ENCODE measurements at places on chromosomes 6 and 20. TPM values are rescaled to one million over a fixed set of nuclear protein-coding genes. Genes with fewer than 3 reads are reported as not detected.

DNA sequence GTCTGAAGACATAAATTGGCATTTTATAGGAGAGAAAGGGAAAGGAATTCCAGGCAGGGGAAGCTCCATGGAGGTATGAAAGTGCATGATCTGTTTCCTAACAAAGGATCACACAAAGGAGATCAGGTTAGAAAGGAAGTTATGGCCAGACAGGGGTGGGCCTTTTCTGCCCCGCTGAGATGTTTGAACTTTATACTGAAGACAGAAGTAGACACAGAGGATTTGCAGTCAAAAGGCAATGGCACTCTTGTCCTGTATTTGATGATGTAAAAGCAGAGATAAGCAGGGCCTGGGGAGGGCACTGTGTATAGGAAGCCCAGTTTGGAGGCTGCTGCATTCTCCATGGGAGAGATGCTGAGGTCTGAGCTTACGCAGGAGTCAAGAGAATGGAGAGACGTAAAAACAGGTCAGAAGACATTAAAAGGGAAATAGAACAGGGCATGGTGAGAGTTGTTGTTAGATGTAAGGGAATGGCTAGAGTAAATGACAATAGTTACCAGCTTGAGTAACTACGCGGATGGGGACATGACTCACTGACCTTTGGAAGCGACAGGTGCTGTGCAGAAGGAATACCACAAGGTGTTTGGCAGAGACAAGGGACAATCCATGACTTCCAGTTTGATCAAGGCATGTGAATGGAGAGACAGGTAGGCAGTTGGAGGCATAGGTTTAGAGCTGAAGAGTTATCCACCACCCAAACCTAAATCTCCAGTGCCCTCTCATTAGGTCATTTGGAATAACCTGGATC is 190.6 kb upstream of the SASH1 start:
- no peak for DNase-seq

DNA sequence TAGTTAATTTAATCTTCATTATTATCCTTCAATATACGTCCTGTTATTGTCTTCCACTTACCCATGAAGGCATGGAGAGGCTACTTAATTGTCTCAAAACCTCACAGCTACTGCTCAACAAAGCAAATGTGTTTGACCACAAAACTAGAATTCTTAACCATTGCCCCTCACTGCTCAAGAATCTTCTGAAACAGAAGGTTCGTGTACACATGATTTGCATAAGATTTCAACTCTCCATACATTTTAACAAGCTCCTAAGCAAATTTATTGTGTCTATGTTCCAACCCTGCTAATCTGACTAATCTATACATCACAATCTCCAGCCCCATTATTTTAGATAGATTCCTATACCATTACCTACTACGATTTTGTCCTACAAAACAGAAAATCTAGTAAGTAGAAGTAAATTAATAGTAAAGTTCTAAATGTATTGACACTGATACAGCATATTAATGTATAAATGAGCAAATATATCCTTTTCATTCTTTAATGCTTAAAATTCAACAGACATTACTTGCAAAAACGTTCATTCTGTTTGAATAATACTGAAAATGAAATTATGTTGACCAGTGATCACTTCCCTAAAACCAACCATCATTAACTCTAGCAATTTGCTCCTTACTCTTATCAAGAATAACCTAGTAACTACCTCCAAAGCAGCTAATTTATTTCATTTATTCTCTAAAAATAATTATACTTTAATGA is 89.7 kb upstream of the RNF217 start:
- no peak for DNase-seq

GRCh38 chr20:45972500-45973183 is 639 bp upstream of the ZNF335 start:
- no peak for DNase-seq

- DNase-seq = no peak
Measured at GRCh38 chr6:150230832-150231524, 88.1 kb downstream of the PPP1R14C start.

DNA sequence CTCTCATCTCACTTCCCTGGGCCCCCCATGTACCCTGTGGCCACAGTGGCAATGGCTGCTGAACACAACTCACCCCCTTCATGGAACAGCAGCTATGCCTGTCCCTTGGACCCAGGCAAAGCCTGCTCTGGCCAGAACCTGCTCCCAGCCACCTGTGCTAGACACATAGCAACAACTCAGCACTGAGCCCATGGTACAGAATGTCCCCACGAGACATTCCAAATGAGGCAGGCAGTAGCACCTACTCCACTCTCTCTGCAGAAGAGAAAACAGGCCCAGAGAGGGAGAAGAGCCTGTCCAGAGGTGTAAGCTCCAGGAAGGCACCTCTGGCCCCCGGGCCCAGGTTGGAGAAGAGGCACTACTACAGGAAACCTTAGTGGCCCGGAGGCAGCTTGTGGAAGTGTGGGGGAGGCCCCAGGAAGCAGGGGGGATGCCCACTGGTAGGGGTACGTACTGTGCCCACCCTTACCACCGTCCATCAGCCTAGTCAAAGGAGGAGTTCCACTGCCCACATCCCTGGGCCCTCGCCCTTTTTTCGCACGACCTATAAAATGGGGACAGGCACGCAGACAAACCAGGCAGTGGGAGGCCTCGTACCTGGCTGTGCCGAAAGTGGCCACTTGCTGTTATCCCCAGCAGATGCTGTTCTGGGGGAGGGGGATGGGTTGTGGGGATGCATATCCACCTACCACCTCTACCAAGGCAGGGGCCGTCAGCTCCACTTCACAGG is 97.2 kb downstream of the ASXL1 start:
- no peak for DNase-seq

- DNase-seq = no peak
Measured at GRCh38 chr6:901696-902460, 208.9 kb upstream of the EXOC2 start.

DNA sequence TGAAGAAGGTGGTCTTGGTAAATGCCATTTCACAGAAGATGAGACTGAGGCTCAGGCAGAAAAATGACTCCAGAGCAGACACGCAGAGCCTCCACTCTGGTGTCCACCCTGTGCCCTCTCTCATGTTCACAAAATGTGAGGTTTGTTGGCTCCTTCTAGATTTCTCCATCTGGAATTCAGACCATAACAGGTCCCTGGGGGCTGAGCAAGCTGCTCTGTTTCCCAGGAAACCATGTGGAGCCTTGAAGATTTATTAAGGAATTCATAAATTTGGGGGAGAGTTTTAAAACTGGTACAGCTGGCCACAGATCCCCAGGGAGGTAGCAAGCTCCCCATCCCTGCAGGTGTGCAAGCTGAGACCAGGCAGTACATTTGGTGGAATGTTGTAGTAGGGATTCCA is 38.8 kb upstream of the SIRPA start:
- no peak for DNase-seq

GRCh38 chr6:49339096-49339495 is 124.0 kb downstream of the MMUT start:
- no peak for DNase-seq

- no peak for DNase-seq
Measured at GRCh38 chr6:89454300-89454699, 21.3 kb downstream of the ANKRD6 start.

- DNase-seq = no peak
Measured at GRCh38 chr6:113697632-113698410, 159.3 kb upstream of the MARCKS start.

GRCh38 chr20:8388141-8388540 is 256.1 kb downstream of the PLCB1 start:
- DNase-seq = no peak

GRCh38 chr6:100296810-100297544 is 167.7 kb downstream of the SIM1 start:
- DNase-seq = no peak

- DNase-seq = no peak
Measured at GRCh38 chr6:1143655-1144054, 168.2 kb upstream of the FOXQ1 start.

GRCh38 chr6:108755257-108756240 is 92.7 kb upstream of the ARMC2 start:
- DNase-seq = no peak

DNA sequence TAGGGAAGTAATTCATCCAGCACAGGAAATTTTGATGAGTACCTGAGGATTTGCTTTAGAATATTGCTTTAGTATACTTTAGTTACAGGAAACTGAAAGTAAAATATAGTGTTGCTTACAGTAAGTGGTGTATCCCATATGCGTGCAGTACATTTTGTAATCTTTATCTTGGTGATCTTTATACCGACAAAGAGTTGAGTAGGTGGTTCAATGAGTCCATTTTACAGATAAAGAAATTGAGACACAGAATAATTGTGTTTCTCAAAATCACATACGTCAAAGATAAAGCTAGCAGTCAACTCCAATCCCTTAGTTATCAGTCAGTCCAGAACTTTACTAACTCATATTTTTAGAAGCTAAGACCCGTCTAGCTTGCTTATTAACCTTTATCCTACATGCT is 65.8 kb upstream of the E2F3 start:
- no peak for DNase-seq

DNA sequence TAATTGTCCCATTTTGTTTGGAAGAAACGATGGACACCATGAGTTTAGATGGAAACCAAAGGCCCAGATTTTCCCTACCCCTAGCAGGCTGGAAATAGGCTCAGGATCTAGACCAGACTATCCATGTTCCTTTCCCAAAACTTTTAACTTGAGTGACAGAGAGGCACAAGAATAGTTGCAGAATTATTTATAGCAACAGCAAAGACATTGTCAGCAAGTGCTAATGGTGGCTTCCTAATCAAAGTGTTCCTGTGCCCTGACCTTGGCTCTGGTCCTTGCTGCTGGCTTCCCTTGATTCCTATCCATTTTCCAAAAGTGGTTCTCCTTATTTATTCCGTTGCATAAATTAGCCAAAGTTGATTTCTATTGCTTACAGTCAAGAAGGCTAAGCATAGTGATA is 103.1 kb downstream of the RNGTT start:
- no peak for DNase-seq

DNA sequence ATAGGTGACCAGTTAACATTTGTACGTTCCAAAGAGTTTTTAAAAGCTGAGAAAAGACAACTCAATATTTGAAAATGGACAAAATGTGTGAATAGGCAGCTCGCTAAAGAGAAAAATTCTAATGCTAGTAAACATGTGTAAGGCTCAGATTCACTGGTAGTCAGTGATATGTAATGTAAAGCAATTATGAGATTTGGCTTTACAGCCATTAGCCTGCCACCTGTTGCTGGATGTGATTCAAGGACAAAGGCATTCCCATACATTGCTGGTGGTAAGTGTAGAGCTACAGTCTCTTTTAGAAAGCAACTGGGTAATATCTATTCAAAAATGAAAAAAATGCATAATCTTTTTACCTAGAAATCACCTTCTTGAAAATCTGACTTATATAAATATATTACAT is 114.3 kb downstream of the COL19A1 start:
- DNase-seq = no peak

DNA sequence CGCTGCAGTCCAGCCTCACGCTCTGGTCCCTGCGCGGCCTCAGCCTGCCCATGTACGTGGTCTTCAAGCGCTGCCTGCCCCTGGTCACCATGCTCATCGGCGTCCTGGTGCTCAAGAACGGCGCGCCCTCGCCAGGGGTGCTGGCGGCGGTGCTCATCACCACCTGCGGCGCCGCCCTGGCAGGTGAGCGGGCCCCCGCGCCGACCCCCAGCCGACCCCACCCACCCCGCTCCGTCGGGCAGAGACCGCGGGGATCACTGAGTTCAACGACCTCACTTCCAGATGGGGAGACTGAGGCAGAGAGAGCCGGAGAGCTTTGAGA is 545 bp downstream of the SLC35D3 start:
- DNase-seq = no peak

DNA sequence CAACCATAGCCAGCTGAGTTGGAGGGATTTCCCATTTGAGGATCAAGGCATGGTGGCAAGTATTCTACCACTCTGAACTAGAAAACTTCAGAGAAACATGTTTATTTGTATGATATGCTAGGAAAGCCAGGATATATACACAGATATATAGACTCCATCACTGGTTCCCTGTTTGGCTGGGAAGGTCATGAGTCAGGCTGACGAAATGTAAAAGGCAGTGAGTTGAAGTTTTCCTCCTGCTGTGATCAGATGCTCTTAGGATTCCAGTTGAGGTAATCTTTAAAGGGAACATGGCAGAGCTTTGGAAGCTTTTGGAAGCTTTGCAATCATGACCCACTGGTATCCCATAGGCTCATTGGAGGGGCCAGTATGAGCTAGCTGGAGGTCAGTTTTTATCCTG is 1369.1 kb downstream of the EPHA7 start:
- no peak for DNase-seq

GRCh38 chr20:61570646-61571195 is 318.7 kb downstream of the CDH4 start:
- DNase-seq = no peak

GRCh38 chr6:41655176-41655575 is 16.9 kb downstream of the MDFI start:
- no peak for DNase-seq

DNA sequence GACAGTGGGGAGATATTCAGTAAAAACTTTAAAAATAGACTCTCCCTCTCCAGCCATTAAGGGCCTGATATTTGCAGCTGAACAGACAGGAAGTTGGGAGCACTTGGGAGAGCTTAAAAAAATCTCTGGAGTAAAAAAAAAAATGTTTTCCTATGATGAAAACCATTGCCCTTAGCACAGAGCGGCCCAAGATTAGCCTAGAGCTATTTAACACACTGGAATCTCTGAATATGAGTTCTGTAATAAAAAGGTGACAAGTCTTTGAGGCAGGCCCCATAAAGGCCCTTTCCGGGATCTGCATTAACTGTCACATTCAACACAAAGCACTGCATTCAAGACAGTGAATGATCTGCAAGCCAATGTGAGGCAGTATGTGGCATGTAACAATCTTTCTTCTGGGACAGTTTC is 393.7 kb downstream of the ZFAND3 start:
- no peak for DNase-seq

DNA sequence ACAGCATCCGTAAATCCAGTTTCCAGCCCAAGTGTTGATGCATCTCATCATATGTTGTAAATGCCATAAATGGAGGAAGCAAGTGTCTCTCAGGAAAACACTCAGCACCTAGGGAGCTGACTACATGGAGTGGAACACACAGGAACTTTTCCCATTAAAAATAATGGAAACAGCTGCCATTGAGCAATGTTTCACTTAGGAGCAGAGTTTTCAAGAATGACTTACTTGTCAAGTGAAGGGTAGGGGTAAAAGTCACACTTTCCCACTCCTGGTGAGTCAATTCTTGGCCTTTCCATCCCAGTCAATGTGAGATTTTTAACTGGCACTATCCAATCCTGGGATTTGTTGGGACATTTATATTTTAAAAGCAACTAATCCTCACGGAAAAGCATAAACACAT is 119.4 kb upstream of the ASF1A start:
- DNase-seq = no peak

MAP1LC3A gene
- total RNA-seq = 61.6 TPM

HIVEP2 gene
- total RNA-seq = 53.8 TPM

FOXS1 gene
- 8.7 TPM for total RNA-seq

MKKS gene
- 29.8 TPM for total RNA-seq

PPP1R3G gene
- 2.2 TPM for total RNA-seq

COL12A1 gene
- total RNA-seq = 129 TPM

SFTA2 gene
- total RNA-seq = not detected

TUBB2B gene
- 702 TPM for total RNA-seq
